ENCODE measurements at places on chromosomes 1 and 21.

DNA sequence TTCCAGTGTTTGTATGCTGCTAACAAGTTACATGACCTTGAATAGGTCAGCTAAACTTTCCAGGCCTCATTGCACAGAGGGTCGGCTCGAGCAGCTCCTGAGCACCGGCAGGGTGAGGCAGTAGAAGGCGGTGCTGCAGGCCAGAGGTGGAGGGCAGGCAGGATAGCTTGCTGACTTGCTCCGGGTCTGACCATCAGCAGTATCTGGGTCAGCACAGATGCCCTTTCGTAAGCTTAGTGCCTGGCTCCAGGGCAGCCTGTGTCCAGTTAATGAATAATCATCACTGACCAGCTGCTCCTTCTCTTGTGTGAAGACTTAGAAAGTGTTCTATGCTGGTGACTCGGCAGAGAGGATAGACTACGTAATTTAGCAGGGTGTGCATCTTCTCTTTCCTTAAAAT, 6.9 kb downstream of the MAPKAPK2 start:
- no peak for ATAC-seq

- no peak for ATAC-seq
Observed at GRCh38 chr1:40064797-40065499, 24.4 kb downstream of the CAP1 start.

DNA sequence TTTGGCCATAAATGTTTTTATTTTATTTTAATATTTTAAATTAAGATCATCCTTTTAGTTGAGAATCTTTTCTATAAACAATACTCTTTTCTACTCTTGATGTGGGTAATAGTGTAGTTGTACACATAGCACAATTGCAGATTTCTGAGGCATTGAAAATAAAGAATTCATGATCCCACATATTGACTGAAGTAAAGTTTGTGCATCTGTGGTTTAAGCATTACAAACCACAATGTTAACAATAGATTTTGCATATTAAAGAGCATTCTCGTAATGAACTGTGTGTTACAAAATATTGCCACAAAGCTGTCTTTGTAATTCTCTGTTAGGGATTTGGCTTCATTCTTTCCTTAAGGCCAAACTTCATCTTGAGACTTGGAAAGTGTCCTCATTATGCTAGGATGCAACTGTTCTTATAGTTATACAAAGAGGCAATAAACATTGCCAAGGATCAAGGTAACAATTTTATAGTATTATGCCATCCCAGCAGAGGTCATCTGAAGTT, 256.8 kb downstream of the OLFM3 start:
- no peak for ATAC-seq

- ATAC-seq = no peak
Observed at GRCh38 chr1:165287781-165288180, 68.7 kb downstream of the LMX1A start.

DNA sequence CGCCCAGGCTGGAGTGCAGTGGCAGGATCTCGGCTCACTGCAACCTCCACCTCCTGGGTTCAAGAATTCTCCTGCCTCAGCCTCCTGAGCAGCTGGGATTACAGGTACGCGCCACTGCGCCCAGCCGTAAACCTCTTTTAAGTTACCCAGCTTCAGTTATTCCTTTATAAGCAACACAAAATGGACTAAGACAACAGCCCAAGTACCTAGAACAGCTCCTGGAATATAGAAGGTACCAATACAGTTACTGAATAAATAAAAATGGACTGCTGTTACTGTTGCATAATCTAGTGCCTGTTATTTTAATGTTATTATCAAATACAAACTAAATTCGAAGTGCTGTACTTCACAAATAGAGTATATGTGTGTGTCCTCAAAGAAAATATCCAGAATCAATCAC, 17.1 kb downstream of the RNF115 start:
- ATAC-seq = no peak

GRCh38 chr1:8661185-8662110, 156.0 kb downstream of the RERE start:
- peak; percentile 12 for ATAC-seq

DNA sequence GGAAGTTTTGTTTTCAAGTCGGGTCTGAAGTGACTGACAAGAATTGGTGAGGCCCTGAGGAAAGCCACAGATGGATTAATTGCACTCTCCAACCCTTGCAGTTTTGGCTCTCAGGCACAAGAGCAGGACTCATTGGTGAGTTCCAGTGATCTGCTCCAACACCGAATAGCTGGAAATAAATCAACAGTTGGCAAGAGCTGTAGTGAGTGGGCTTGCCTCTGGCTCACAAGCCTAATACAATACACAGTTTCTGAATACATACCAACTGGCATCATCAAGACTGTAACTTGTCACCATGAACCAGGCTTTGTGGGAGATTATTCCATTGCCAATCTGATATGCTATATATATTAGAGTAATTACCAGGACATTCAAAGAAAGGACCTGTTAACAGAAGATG, 131.6 kb downstream of the GRIK1 start:
- no peak for ATAC-seq

GRCh38 chr1:65904681-65905083, 112.0 kb downstream of the PDE4B start:
- no peak for ATAC-seq

DNA sequence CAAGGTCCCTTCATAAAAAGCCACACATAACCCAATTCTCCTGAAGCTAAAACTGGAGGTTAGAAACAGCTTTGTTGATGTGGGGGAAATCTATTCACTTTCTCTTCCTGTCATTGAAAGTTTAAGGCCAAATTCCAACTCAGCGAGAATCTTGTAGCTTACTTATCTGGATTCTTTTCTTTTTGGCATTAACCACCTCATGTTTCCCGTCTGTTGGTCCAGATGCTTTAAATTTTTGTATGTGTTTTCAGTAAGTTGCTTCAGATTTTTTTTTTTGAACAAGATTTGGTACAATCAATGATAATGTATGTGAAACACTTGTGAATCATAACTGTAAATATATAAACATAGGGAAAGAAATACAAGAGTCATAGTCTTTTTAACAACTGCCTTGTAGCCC, 33.7 kb upstream of the NEK7 start:
- ATAC-seq = no peak

DNA sequence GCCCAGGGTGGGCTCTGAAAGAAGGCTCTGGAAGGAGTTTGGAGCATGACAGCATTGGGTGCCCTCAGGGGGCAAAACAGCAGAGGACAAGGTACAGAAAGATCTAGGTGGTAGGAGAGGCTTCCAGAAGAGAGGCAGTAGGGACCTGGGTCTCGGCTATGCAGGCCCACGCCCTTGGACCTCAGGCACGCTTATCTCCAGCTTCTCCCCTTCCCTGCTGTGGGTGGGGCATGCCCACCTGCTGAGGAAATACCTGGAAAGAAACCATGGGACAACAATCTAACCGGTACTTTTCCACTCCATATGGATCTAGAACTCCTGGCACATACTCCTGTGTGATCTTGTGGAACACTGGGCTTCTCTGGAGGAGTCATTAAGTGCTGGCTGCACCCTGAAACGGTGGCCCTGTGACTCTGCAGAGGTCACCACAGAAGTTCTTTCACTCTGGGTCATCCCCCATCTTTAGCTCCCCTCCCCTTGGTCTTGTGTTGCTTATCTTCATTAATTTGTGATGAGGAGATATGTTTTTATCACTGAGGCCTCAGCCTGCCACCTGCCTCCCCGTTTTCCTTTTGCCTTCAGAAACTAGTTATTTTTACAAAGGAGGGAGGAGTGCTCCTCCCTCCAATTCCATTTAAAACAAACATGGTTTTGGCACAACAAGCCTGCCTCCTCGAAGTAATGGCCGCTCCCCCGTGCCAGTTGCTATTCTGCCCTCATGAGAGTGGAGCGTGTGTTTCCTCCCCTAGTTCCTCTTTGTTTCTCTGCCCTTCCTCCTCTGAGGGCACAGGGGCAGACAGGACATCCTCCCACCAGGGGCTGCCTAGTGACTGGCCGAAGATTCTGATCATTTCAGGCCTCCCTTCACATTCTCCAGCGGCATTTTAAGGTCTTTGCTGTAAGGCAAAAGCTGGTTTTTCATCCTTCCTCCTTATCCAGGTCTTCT, 78.0 kb upstream of the ATP5PO start:
- ATAC-seq = no peak

DNA sequence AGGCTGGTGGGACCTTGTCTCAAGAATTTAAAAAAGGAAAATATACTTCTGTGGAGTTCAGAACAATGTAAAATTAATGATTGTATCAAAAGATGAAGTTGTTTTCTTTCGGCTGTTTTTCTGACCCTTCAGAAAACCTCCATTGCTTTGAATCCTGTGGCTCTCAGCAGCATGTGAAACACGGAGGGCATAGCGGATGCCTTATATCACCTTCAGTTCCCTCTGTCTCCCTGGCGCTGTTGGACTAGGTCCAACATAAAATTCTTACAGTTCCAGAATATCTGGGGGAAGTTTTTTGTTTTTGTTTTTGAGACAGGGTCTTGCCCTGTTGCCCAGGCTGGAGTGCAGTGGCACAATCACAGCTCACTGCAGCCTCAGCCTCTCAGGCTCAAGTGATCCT, 7.4 kb downstream of the ZBTB8A start:
- no peak for ATAC-seq

GRCh38 chr21:37574751-37575150, 208.2 kb downstream of the DYRK1A start:
- ATAC-seq = no peak

GRCh38 chr1:2801535-2802291, at the start of gene TTC34:
Gene TTC34, minus strand, starts transcription at chr1:2801693. Its CDS starts 866 bp downstream, at chr1:2800827.
- ATAC-seq = peak; percentile 97

DNA sequence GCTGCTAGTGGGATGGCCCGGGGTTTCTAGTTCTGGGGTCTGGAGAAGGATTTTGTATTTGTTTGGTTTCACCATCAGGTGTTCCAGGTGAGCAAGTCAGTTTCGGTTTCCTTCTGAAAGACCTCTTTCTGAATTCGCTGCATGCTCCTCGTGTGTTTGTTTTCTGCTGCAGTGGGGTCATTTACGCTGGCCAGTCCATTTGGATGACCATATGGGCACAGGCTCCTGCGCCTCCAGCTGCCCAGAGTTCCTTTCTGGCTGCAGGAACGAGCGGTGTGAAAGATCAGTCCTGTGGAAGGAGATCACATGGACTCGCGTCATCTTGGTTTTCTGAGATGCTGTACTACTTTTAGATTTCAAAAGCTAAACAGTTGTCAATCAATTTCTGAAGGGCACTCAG, 83.7 kb upstream of the GCLM start:
- ATAC-seq = no peak

- no peak for ATAC-seq
Observed at GRCh38 chr21:31570824-31571566, 88.5 kb upstream of the SOD1 start.

GRCh38 chr1:234320549-234320948, 52.7 kb upstream of the COA6 start:
- no peak for ATAC-seq

- no peak for ATAC-seq
Observed at GRCh38 chr1:159800177-159800930, 1.8 kb upstream of the FCRL6 start.

- ATAC-seq = no peak
Observed at GRCh38 chr1:244858357-244858756, 6.0 kb downstream of the HNRNPU start.

DNA sequence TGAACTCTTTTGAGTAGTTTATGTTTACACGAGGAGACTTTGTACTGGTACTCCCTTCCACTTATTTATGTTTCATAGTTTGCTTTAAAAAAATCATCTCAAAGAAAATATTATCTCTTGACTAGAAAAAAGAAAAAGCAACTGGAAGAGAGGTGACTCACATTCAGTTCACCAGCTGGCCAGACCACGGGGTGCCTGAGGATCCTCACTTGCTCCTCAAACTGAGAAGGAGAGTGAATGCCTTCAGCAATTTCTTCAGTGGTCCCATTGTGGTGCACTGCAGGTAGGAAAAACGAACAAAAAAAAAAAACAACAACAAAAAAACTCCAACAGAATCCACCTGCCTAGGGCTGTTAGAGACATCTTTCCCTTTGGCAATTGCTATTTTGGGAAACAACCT, 102.9 kb downstream of the PTPRC start:
- no peak for ATAC-seq

- ATAC-seq = no peak
Observed at GRCh38 chr1:98086156-98086555, 165.3 kb upstream of the DPYD start.

DNA sequence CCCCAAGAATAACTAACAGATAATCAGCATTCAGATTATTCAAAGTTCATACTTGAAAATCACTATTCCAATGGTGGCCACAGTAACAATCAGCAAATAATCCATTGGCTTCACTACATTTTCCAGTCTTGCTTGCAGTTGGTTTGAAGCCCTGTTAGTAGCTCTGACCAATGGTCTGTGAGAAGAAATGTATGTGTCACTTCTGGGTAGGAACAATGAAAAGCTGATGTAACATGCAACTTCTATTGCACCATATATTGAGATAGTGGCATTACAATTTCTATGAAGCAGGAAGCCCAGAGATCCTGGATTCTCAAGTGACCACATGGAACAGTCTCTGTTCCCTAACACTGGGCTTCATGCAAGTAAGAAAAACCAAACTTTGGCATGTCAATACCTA, 250.9 kb upstream of the DAB1 start:
- peak; percentile 69 for ATAC-seq

DNA sequence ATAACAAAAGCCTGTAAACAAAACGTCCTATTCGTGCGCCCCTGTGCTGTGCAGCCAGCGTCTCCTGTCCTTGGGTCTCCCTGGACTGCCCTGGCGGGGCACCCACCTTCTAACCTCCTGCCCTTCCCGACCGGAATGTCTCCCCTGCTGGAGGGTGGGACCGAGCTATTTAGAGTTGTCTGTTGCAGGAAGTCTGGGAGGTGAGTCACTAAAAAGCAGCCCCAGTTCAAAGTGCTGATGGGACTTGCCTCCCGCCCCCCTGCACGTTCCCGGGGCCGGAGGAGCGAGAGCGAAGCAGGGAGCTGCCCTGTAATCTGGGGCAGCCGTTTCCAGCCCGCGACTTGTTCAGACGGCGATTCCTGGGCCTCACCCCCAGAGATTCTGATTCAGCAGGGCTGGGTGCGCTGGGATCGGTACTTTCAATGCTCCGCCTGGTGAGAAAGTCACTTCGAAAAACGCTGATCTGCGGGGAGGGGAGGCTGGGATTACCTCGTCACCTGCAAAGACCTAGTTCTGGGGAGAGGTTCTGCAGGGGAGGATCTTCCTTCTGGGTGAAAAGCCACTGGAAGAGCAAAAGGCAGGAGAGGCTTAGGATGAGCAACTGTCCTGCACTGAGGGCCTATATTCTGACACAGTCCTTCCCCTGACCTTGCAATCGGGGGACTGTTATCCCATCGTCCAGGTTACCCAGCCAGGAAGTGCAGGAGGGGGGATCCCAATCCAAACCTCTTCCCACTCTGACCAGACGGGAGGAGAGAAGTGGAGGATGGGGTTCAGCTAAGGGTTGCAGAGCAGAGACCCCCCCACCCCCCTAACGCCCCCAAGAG, 1.2 kb upstream of the DHRS3 start:
- peak; percentile 48 for ATAC-seq

GRCh38 chr1:28364888-28365287, 4.7 kb upstream of the PHACTR4 start:
- ATAC-seq = no peak

DNA sequence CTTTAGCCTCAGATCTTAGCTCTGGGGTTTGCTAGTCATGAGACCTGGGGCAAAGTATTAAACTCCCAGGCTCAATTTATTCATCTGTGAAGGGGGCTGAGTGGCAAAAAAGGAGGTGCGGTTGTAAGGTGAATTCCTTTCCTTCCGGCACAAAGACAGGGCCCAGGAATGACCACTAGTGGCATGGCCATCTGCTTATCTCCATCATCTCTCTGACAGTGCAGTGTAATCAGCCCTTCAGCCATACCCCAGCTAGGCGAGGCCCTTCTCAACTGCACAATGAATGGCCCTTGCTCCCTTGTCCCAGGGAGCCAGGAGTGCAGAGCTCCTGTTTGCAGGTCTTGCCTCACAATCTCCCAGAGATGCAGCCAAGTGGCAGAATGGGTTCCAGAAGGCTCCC, 5.6 kb upstream of the SLC26A9 start:
- no peak for ATAC-seq

- no peak for ATAC-seq
Observed at GRCh38 chr1:112239683-112240330, 156.2 kb upstream of the CTTNBP2NL start.
